KBM-7 (cell line): ENCODE measurements at places on chromosomes 16 and 17.

DNA sequence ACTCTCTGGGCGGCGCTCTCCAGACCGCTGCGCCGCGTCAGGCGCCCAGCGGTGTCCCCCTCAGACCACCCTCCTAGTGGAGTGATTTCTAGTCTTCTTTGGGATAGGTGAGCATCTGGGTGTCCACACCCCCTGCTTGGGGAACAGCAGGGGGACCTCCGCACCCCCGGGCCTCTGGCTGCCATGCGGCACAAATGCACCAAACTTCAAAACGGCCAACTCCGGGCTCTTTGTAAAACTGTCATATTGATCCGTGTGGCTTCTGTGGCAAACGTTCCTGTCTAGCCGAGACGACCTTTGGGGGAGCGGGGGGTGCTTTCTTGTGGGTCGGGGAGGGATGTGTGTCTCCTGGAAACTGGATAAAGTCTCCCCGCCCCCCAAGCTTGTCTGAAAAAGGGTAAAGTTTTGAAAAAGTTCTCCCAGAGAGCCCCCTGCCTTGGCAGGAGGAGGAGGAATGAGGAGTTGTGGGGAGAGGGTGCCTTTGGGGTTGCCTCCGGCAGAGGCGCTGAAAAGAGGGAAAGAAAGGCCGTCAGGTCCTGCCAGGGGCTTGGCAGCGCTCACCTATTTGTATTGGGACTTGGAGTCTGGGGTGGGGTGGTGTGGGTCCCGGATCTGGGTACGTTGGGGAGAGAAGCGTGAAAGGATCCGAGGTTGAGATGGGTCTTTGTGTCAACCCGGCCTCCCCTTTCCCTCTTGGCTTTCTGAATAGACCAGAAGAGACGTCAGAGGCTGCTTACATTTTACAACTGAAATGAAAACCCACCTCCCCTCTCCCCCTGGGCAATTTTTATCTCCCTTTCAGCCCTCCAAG, 2.2 kb upstream of the CHD3 start:
- DNase-seq, result peak; percentile 58

DNA sequence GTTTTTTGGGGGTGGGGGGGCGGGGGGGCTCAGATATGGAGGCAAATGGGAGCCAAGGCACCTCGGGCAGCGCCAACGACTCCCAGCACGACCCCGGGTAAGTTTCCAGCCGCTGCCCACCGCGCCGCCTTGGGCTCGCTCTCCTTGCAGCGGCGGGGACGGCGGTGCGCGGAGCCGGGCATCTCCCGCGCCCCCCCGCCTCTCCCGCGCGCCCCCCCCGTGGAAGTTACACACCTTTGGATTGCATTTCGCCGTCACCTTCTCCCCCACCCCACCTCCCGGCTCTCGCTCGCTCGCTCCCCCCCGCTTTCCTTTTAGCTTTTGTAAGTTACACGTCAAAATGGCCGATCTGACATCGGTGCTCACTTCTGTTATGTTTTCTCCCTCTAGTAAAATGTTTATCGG, 387 bp downstream of the MSI2 start:
- no peak for DNase-seq

DNA sequence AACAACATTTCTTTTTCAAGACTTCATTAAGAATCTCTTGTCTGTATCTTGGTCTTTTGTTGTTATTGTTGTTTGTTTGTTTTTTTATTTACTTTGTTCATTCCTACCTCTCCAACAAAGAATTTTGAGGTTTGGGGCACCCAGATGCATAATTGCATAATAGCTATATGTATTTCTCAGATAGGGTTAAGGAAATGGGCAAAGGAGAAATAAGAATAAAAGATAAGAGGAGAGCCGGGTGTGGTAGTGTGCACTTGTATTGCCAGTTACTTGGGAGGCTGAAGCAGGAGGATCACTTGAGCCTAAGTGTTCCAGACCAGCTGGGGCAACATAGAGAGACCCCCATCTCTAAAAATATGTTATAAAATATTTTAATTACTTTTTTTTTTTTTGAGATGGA, 30.5 kb downstream of the CDH1 start:
- DNase-seq, result no peak

- no peak for DNase-seq
Measured at GRCh38 chr16:1729445-1729844, 23.4 kb downstream of the MAPK8IP3 start.

- DNase-seq, result peak; percentile 94
Measured at GRCh38 chr17:27473748-27474609, 17.7 kb downstream of the KSR1 start.

GRCh38 chr16:2223942-2224486, 623 bp downstream of the E4F1 start:
- DNase-seq, result peak; percentile 48
